Vagina (tissue), 2 donors: ENCODE measurements at places on chromosomes 13 and 19.

DNA sequence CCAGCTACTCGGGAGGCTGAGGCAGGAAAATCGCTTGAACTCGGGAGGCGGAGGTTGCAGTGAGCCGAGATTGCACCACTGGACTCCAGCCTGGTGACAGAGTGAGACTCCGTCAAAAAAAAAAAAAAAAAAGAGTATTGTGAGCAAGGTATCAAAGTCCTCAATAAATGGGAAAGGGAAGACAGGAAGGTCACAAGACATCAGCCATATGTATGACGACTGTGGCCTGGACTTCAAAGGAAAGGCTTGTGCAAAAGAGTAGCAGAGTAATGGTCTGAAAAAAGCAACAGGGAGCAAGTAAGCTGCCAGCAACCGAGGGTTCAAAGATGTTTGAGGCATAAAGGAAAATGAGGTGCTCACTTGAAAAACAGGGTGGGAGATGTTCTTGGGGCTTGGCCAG, 116.0 kb upstream of the WASF3 start:
- no peak for DNase-seq

GRCh38 chr19:23470873-23471545, 75.7 kb upstream of the ZNF91 start:
- no peak for DNase-seq

DNA sequence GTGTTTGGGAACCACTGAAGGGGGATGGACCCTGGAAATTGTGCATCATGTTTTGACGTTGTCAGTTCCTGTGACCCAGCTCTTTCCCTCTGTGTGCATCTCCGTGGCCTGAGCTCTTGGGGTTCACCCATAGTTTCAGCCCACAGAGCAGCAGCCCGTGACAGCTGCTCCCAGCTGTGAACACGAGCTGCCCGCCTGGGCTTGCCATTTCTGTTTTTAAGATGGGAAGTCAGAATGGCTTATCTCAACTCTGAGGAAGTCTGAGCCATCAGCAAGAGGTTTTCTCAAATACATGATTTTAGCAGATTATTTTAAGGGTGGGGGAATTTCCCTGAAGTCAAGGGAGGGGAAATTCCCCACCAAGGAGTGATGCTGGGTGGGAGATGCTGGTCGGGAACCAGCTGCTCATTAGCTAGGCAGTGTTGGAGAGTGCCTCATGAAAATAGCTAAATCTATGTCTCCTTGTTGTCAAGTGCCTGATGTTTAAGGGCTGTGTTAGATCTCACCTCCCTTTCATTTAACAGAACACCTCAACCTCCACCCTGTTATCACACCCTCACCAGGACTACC, 34.8 kb upstream of the C1QTNF9 start:
- DNase-seq, result no peak

DNA sequence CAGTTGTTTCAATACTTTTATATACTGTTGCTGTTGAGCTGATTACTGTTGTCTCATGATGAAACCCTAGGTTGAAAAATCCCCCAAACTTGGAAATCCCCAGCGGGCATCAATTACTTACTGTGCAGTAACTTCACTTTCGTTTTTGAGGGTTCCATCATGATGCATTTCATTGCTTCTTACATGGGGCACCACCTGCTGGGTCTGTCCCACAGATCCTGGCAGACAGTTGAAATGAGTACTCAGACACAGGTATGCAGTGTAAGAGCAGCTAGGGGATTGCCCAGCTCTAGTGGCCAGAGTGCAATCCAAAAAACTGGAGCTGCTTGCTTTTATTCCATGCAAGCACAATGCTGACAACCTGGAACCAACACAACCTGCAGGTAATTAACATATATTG, 132.5 kb upstream of the ZNF91 start:
- DNase-seq, result no peak

- DNase-seq, result no peak
Measured at GRCh38 chr13:42083138-42083770, 34.8 kb downstream of the DGKH start.

DNA sequence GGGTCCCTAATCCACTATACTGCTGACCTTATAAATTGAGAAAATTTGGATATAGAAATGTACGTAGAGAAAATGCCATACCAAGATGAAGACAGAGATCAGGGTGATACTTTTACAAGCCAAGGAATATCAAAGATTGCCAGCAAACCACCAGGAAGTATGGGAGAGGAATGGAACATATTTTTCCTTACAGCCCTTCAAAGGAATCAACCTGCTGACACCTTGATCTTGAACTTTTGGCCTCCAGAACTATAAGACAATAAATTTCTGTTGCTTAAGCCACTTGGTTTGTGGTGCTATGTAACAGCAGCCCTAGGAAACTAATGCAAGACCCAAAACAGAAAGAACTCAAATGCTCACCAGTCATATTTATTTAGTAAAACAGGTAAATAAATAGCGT, 10.3 kb upstream of the NDFIP2 start:
- no peak for DNase-seq

DNA sequence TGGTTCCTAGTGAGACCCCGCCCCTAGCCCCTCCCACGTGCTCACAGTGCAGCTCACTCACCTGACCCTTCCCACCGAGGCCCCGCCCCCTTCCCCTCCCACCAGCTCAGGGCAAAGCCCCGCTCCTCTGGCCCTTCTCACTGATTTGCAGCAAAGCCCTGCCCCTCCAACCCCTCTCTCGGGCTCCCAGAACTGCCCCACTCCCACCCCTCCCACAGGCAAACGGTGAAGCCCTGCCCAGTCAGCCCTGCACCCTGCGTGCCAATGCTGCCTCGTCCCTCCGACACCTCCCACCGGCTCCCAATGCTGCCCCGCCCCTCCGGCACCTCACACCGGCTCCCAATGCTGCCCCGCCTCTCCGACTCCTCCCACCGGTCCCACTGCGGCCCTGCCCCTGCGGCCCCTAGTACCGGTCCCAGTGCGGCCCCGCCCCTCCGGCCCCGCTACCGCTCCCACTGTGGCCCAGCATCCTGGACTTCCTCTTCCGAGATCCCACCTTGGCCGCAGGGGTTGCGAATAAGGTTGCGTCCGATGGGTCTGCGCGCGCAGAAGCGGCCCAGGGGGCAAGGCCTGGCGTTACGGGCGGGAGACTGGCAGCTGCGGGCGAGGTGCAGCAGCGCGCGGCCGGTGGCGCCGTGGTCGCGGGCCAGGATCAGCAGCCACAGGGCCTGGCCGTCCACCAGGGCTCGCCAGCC, 834 bp downstream of the FBXO27 start:
- peak; percentile 93 for DNase-seq

DNA sequence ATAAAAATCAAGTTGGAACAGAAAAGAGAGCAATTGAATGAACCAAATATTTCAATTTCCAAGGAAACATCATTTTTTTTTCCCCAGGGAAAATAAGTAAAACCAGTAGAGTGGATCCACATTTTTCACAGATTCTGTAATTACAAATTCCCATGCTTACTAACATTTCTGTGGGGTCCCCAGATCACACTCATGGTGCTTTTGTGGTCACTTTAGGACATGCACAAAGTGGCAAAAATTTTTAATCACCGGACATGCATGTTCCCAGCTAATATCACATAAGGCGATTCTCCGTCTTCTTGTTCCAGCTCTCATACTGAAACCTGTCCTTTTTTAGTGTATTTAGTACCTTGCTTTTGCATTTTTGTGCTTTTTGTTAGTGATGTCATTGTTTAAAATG, 748.2 kb upstream of the SLITRK1 start:
- DNase-seq, result no peak

DNA sequence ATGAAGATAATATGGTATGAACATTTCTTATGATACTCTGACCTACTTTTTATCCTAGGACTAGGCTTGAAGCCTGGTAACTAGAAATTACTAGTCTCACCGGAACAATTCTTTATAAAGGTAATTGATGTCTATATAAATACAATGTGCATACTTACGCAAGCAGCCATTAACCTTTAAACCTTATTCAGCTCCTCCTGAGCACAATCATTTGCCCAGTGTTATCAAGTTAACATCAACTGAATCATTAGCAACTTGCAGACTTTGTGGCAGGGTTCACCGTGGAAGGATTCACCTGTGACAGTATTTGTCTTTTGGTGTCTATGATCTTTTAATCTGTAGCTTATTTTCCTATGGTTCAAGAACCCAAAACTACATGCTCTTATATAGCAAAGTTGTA, 508.6 kb upstream of the KLHL1 start:
- no peak for DNase-seq

DNA sequence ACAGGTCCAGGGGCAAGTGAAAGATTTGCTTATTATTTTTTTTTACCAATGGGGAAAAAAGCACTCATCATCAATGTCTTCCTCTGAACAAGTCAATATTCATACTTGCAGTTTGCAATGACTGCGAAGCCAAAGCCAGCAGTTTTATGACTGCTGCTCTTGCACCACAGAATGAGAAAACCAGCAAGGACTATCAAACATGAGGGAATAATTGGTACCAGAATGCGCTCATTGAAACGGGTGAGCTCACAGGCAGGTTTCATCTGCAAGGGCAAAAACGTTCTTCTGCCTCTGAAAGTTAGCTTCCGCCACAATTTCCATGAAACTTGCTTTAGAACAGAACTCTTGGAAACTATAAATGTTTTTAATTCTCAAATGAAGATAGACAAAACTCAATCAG, 5.5 kb downstream of the DLEU7 start:
- DNase-seq, result no peak

DNA sequence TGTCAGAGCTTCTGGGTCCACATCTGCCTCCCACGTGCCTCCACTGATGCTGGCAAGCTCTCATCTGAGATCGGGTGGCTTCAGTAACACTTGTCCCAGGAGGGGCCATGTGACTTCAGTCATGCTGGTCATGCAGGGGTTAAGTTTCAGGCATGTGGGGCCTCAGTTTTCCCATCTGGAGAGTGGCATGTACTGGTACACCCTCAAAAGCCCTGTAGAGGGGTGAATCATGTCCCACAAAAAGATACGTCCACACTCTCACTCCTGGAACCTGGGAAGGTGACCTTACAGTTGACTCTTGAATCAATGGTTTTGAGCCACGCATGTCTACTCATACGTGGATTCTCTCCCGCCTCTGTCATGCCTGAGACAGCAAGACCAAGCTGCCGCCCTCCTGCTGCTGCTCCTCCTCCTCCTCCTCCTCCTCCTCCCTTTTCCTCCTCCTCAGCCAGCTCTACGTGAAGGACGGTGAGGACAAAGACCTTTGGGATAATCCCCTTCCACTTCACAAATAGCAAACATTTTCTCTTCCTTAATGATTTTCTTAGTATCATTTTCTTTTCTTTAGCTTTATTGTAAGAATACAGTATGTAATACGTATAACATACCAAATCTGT, 53.7 kb downstream of the COMP start:
- no peak for DNase-seq

DNA sequence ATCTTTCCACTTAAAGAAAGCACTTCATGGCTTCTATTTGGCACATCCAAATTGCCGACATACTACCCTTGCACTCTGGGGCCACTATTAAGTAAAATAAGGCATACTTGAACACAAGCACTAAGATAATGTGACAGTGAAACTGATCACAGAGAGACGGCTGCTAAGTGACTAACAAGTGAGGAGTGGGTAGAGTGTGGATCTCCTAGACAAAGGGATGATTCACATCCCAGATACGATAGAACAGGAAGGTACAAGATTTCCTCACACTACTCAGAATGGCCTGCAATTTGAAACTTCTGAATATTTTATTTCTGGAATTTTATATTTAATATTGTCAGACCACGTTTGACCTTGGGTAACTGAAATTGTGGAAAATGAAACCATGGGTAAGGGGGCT, 1721.8 kb upstream of the SPRY2 start:
- DNase-seq, result no peak

DNA sequence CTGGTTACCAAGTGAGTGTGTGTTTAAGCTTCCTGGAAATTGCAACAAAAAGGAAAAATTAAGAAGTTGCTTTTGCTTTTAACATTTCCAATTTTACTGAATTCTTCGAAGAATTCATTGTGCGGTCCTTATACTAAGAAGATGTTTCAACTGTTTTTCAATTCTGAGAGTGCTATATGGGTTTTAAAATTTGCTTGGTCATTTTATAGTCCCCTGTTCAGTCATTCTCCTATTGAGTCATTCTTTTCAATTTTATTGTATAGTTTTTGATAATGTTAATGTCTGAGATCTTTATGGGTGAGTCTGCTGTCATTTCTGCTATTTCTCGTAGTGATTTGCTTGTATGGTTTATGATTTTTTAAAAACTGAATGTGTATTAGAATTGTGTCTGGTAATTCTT, 26.5 kb downstream of the UBA2 start:
- no peak for DNase-seq

DNA sequence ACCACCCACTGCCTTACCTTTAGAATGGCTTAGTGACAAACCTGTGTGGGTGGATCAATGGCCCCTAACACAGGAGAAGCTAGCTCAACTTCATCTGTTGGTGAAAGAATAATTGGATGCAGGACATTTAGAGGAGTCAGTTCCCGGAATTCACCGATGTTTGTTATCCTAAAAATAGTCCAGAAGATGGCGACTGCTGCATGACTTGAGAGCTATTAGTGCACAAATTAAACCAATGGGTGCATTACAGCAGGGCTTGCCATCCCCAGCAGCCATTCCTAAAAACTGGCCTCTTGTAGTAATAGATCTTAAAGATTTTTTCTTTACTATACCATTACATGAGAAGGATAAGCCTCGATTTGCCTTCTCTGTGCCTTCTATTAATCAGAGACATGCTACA, 46.8 kb upstream of the ZNF726 start:
- no peak for DNase-seq

GRCh38 chr13:79776531-79777295, 295.8 kb downstream of the NDFIP2 start:
- DNase-seq, result no peak

- DNase-seq, result no peak
Measured at GRCh38 chr19:33456845-33457220, 64.8 kb downstream of the PEPD start.

DNA sequence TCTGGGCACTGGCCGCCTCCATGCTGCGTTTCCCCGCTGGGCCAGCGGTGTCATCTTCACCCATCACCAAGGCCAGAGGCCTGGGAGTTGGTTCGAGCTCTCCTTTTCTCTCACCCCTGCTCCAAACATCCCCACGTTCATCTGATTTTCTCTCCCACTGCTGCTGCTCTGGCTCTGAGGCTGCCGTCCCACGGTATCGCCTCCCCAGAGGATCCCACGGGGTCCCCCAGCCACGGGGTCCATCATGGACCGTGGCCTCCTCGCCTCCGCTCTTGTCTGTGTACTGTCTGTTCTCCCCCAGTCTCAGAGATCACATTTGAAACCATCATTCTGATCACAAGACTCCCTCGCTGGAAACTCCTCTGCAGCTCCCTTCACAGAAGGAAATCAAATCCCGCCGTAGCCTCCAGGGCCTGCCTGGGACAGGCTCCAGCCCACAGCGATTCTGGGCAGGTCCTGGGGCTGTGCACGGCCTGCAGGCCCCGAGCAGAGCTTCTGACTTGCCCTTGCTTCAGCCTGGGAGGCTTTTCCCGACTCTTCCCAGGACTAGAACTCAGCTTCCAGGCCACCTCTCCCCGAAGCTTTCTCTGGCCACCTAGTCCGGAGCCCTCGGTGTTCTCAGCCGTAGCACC, 64.2 kb downstream of the SOX1 start:
- DNase-seq, result no peak
